C1 segment of cervical spinal cord (tissue), 14 donors: ENCODE measurements at places on chromosomes 13 and 19.
A peak's percentile ranks its signal among the peaks of the same experiment; 100 is the strongest.

DNA sequence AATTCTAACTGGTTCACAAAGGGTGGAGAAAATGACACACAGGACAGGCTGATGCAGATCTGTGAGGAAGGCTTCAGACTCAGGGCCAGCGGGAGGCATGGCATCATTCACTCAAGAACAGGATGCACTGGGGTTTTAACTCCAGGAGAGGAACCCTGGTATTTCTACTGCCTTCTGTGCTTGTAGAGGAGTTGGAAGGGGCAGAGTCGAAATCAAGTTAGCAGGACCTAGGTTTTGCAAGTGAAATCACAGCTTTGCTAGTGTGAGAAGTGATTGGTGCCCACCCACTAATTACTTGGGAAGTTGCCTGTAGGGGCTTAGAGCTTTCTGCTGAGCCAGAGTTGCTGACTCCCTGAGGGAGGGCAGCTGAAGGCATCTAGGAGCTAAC is 92.7 kb downstream of the AKAP11 start:
- no peak for DNase-seq

- DNase-seq, result no peak
Measured at GRCh38 chr13:37023871-37024270, 23.3 kb downstream of the EXOSC8 start.

GRCh38 chr13:86731987-86732386 is 932.8 kb upstream of the SLITRK6 start:
- no peak for DNase-seq

DNA sequence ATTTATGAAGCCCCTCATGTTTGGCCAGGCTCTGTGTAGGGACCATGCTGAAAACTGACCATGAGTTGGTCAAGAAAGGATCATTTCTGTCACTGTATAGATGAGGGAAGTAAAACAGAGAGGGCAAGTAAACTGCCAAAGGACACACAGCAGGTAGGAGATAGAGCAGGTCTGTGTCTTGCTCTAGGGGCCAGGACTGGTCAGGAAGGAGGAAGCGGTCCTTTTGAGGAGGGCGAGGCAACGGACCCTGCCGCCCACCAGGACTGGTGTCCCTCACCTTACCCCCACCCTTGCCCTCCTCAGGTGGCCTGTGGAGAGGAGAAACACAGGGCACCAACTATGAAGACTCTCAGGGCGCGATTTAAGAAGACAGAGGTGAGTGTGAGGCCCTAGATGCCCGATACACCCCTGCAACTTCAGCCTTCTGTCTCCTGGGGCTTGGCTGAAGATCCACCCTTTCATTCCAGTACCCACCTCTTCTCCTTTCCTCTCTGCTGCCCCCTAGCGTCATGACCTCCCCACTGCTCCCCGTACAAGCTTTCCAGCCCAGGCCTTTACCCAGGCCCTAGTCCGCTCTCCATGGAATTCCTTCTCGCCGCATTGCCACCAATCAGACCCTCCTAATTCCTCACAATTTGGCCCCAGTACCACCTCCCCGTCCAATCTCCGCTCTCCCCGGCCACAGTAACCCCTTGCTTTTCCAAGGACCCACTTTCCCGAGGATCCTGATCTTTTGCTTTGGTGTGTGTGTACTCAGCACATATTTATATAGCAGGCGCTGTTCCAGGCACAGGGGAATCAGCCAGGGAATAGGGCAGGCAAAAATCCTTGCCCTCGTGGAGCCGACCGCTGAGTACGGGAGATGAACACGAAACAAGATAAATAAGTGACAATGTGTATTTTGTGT is 3.9 kb downstream of the ANKRD24 start:
- DNase-seq, result peak; percentile 21

DNA sequence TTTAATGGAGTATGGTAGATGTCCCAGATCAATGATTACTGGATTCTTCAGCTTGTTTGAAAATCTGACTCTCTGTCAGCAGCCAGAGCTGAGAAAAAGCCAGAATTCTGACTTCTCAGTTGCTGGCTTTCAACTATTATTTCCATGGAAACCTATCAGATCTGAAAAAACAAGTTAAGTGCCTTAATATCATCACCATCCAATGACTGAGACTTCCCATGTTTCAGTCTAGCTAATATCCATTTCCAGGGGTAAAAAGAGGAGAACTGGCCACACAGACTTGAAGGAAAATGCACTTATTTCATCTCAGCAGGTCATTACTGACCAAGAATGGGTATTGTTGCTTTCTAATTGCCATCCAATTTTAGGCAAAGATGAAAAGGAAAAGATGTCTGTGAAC is 75.2 kb downstream of the TNFSF11 start:
- no peak for DNase-seq

DNA sequence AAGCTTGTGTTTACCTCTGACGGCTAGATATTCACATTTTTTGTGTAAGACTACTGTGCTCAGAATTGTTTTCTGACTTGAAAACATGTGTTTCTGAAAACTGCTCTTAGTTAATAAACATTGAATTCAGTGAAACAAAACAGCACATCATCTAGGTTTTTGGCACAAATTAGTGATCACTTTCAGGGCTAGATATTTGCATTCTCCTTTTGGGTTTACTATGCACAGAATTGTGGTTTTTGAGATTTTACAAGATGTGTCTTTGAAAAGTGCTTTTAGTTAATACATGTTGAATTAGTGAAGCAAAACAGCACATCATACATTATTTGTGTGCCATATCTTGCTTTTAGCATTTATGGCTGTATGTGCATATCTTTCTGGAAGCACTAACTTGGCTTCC is 8.2 kb upstream of the PARP4 start:
- DNase-seq, result no peak

GRCh38 chr13:104011505-104012241 is 945.5 kb upstream of the SLC10A2 start:
- no peak for DNase-seq

GRCh38 chr13:97344265-97345175 is 89.4 kb upstream of the RAP2A start:
- DNase-seq, result no peak

DNA sequence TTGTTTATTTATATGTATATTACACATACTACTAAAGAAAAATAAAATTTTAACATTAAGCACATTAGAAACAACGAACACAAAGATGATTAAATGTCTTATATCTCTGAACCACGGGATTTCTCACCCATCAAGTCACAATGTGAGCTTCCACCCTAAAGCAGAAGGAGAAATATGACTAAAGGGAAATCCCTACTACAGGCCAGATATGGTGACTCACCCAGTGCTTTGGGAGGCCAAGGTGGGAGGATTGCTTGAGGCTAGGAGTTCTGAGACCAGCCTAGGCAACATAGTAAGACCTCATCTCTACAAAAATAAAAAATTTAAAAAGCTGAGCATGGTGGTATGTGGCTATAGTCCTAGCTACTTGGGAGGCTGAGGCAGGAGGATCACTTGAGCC is 24.6 kb downstream of the DCT start:
- no peak for DNase-seq

- DNase-seq, result no peak
Measured at GRCh38 chr19:19628501-19629134, 598 bp upstream of the LPAR2 start.

DNA sequence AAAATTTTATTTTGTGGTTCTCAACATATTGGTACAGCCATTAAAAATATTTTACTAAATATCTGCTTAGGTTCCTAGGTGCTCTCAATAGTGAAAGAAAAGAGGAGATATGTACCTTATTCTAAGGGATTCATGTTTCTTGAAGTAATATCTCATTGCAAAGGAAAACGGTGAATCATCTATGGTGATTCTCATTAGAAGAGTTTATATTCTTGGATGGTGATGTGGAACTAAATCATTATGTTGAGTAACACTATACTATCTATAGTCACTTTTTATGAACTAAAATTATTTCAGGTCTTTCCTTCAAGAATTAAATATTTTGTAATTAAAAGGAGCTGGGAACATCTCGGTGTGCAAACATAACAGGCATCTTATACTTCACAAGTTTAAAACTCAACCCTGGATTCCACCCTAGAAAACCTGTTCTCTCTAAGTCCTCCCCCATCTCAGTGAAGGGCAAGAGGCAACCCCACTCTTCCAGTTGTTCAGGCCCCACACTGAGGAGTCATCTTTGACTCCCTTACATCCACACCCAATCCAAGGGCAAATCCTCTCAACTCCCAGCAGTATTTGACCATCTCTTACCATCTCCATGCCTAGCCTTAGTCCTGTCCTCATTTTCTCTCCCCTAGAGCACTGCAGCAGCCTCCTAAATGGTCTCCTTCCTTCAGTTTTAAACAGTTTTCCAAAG is 140.1 kb downstream of the RGCC start:
- DNase-seq, result no peak

GRCh38 chr13:87680298-87680697 is 9.1 kb downstream of the SLITRK5 start:
- DNase-seq, result no peak

- peak; percentile 57 for DNase-seq
Measured at GRCh38 chr19:55579766-55580621, 654 bp downstream of the ZNF579 start.

GRCh38 chr13:39538816-39539790 is 63.9 kb downstream of the LHFPL6 start:
- DNase-seq, result no peak

- peak; percentile 39 for DNase-seq
Measured at GRCh38 chr19:45668342-45668871, 386 bp downstream of the GIPR start.

- no peak for DNase-seq
Measured at GRCh38 chr13:114025714-114026431, 52.0 kb upstream of the C13orf46 start.

GRCh38 chr13:52850396-52851136 is 2.1 kb upstream of the PCDH8 start:
- peak; percentile 64 for DNase-seq

DNA sequence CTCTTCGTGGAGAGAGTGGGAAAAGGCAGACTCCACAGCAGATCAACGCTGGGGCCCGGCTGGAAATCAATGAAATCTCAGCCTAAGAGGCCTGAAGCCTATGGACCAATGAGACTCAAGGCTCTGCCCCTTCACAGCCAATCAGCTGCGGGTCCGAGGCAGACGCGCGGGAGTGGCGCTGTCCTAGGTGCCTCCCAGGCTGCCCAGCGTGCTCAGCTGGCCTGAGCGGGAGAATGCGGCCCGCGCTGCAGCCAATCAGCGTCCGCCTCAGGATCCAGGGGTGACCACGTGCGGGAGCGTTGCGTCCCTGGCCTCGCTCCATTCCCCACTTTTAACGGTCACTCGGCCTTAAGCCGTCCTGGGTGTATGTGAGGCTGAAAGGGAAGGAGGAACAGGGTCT is at the start of gene ZBTB32:
TSS of gene ZBTB32 (plus strand) at position 341 of the 400 bp plus-strand sequence. CDS start 10,069 bp downstream, outside the sequence.
- DNase-seq, result no peak

DNA sequence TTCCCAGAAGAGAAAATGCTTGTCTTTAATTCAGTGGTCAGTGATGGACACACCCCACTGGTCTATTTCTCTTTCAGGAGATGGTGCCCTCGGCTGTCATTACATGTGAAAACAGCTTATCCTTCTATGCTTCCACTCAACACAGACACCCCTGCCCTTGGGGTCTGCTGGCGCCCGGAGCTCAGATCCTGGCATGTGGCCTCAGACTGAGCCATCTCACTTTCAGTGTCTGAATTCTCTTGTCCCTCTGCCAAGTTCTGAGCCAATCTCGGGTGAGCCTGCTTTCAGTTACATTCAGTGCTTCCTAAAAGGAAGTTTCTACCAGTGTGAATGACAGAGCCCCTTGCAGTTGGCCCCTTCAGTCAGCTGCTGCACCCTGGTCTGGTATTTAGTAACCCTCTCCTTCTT is 293.6 kb downstream of the DNAJC15 start:
- peak; percentile 10 for DNase-seq

DNA sequence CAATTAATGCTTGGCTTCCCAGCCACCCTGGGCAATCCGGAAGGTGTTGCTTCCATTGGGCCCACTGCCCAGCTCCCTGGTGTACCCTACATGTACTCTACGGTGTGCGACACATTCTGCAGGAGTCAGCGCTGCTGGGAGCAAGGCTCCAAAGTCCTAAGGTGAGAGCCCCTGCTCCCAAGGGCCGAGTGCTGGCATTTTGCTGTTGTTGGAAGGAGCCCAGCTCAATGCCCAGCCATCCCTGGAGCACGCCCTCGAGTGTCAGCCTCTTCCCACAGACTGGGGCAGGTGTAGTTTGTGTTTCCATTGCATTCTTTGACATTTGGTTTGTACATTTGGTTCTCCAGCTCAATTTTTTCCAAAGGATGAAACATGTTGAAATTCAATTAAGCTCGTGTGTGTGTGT is 64.6 kb downstream of the GGACT start:
- no peak for DNase-seq

DNA sequence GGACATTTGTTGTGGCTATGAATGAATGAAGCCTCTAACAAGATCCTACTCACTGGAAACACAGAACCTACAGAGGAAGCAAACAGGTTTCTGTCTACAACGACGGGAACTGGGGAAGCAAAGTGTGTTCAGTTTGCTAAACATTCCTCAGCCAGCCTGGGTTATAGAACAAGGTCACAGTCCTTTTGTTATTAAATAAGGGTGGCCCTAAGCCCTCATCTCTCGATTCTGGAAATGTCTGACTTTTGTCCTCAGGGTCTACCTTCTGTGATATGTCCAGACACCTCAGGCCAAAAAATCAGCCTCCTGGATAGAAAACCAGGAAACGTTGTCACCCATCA is 64.6 kb upstream of the ARHGEF7 start:
- DNase-seq, result no peak

DNA sequence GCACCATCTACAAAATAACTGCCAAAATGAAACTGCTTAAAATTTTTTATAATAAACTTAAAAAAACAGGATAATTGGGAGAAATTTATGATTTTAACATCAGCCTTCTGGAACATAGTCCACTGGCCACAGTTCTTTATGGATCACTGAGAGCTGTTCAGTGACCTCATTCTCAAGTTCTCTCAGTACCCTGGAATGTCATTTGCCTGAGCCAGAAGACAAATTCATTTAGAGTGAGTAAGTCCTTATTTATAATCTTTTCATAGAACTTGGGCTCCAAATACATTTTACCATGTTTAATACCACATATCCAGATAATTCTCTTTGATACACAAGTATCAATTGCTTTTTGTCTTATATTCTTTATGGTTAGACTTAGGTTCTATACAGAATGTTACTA is 87.6 kb downstream of the CAB39L start:
- no peak for DNase-seq

GRCh38 chr13:51244637-51245405 is 22.6 kb downstream of the FAM124A start:
- DNase-seq, result no peak

- no peak for DNase-seq
Measured at GRCh38 chr13:22735011-22735995, 445.5 kb upstream of the SGCG start.

DNA sequence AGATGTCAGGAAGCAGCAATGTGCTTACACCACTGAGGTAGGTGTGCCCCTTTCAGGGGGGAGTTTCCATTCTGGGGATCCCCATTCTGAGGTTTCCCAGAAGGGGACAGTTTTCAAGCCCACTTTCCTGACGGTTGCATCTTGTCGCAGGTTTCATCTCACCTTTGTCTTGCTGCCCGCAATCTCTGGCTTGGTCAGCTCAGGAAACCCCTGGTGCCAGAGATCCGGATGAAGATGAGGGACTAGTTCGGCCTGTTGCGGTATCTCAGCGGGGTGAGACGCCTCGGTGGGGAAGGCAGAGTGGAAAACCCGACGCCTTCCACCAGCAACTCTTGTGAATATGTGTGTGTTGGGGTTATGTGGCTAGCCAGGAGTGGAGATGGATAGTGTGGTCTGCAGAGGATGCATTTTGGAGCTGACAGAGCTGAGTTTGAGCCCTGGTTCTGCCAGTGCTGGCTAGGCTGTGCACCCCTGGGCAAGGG is 13.1 kb downstream of the TNFSF9 start:
- no peak for DNase-seq

GRCh38 chr19:28472843-28473242 is 740.1 kb downstream of the UQCRFS1 start:
- peak; percentile 17 for DNase-seq

- DNase-seq, result no peak
Measured at GRCh38 chr19:1177322-1178114, 3.5 kb upstream of the SBNO2 start.

GRCh38 chr19:40685563-40685962 is 4.9 kb downstream of the NUMBL start:
- no peak for DNase-seq
